ENCODE measurements at places on chromosomes 1 and 21. TPM values are rescaled to one million over a fixed set of nuclear protein-coding genes. Genes with fewer than 3 reads are reported as not detected.

GRCh38 chr1:193909406-193910082 is 723.1 kb upstream of the B3GALT2 start:
- DNase-seq, result peak; percentile 15

UFC1 gene
- 93.5 TPM for total RNA-seq

TGFBR3 gene
- total RNA-seq, result 1.8 TPM

DNA sequence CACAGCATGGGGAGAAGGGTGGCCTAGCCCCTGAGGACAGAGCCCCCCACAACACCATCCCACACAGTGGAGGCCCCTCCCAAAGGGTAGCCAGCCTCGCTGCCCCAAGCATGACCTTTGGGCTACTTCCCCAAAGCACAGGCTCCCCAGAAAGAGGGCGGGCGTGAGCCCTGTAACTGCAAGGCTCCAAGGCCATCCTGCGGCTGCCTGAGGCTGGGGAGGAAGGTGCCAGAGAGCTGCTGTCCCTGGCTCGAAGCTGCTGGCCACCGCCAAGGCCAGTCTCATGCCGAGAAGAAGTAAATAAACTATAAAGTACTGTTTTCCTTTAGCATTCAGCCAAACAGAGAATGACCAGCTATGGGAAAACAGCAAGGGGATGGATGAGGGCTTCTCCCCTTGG is 27.5 kb downstream of the UBASH3A start:
- no peak for DNase-seq

GRCh38 chr1:109509176-109510134 is at the start of gene AMIGO1:
Gene AMIGO1, minus strand, starts transcription at chr1:109509727. Its CDS starts 815 bp downstream, at chr1:109508912.
- DNase-seq, result no peak

DNA sequence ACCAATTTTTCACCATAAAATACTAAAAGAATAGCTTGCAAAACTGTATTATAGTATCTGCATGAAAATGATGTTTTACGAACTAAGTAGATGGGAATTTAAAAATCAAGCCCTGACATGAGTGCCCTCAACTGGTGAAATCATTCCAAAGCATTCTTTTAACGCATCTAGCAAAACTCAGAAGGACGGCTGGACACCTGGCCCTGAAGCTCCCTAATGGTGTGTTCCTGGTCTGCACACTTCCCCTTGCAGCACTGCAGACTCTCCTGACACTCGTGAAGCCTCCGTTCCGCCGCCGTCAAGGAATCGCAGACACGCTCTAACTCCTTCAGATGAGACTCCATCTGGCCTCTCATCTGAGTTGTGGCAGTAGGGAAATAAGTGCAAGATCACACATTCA is 39.9 kb downstream of the ODF2L start:
- DNase-seq, result peak; percentile 23

DNA sequence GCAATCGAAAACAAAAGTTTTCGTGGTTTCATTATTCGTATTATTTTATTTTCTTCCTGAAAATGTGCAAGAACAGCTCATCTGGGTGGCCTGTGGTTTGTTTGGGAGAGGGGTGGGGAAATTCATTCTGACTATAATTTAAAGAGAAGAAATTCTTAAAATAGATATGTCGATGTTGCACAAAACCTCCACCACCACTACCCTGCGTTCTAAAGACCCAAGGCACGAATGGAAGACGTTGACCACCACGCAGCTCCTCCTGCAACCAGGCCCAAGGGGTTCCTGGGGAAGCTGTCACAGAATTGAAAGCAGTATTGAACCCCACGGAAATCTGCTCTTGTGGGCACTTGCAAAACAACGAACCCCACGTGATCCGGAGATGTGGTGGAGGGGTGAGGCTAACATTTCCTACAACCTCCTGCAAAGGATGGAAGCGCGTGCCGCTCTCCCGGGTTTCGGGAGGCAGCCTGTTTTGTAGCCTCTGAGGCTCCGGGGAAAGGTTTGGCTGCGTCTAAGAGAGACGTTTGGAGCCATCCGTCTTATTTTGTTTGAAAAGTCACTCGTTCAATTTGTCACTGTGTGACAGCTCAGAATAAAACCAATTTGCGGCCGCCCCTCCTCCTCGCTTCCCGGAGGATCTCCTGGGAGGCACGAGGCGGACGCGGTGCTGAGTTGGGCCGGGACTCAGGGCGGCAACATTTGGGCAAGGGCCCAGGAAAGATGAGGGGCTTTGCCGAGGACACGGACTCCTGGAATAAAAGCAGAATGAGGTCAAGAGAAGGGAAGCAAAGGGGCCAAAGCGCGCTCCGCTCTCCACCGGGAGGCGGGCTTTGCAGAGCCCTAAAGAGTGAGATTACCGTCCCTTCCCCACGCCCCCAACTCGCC is 810 bp upstream of the HLX start:
- DNase-seq, result no peak

WNT9A gene
- total RNA-seq, result 7.3 TPM

DNA sequence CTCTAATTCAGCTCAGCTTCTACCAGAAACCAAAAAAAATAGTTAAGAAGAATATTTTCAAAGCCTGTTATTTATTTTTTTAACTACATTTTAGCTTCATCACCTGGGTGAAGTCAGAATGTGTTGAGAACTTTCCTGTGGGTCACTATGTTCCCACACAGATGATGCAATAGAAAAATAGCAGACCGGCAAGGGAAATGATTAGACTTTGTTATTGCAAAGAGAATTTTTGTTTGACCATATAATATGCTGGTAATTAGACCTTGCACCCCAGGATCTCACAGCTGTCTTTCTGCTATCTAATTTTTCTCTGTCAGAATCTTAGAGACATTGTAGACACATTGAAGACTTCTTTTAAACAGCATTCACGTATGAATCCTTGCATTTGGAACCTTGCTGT is 299.3 kb downstream of the TBX15 start:
- no peak for DNase-seq

DNA sequence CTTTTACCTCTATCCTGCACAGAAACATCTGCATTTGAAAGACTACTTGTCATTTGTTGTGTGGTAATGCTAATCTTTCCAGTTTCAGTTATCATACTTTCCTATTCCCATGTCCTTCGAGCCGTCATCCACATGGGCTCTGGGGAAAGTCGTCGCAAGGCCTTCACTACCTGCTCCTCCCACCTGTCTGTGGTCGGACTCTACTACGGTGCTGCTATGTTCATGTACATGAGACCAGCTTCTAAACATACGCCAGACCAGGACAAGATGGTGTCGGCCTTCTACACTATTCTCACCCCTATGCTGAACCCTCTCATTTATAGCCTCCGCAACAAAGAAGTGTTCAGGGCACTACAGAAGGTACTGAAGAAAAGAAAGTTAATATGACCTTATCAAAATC is 8.3 kb downstream of the OR2M4 start:
- no peak for DNase-seq

DNA sequence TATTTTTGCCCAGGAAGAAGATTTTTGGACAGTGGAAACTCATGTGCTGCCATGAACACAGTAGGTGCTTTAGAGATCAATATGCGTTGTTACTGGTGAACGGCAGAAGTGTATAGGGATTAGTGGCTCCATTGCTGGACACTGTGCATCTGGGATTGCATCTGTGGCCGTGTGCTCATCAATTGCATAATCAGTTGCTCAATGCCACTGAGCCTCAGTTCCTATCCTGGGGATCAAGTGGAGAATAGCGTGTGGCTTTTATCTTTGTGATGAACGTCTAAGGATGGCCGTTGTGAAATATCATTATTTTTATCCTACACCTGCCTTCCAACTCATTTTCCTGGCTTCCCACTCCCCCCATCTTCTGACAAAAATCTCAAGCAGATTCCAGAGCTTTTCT is 5.4 kb downstream of the TNN start:
- DNase-seq, result no peak

DNA sequence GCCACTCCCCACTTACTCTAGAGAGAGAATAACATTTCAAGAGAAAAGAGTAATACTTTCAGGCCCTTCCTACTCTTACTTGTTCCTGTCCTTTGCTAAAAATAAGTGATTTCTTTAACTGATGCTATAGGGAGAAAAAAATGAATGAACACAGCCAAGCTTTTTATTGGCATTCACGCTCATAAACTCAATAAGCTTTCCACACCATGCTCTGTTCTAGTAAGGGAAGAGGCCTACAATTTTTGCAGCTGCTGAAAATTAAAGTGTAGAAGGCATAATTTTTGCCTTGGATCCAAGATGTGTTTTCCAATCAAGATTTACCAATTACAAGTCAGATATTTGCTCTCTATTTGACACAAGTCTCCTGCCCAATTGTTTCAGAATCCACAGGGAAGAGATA is 188.1 kb upstream of the RGS18 start:
- no peak for DNase-seq

Measured in bronchial epithelial cell (primary cell).